ENCODE measurements at places on chromosomes 5 and 9.

- no peak for DNase-seq
Measured at GRCh38 chr9:8677741-8678140, 878.2 kb upstream of the DMAC1 start.

DNA sequence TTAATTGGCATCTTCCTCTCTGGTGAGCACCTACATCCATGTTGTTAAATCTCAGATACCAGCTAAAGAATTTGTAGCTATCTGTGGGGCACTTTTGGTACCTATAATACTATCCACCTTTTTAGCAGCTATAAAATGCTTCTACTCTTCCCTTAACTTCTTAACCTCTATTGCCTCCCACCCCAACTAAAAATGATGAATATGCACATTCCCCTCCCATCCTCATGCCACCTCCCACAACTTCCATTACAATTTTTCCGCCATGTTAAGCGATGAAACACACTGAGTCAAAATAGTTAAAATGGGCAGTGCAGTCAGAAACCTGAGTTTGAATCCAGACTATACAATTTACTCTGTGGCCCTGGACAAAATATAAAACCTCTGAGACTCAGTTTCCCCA is 10.1 kb downstream of the SSBP2 start:
- no peak for DNase-seq

GRCh38 chr9:84716217-84716616 is 46.7 kb downstream of the NTRK2 start:
- DNase-seq: no peak

- DNase-seq: no peak
Measured at GRCh38 chr9:115099901-115100300, 18.1 kb downstream of the TNC start.

- peak; percentile 45 for DNase-seq
Measured at GRCh38 chr5:153562189-153562588, 71.7 kb downstream of the GRIA1 start.

DNA sequence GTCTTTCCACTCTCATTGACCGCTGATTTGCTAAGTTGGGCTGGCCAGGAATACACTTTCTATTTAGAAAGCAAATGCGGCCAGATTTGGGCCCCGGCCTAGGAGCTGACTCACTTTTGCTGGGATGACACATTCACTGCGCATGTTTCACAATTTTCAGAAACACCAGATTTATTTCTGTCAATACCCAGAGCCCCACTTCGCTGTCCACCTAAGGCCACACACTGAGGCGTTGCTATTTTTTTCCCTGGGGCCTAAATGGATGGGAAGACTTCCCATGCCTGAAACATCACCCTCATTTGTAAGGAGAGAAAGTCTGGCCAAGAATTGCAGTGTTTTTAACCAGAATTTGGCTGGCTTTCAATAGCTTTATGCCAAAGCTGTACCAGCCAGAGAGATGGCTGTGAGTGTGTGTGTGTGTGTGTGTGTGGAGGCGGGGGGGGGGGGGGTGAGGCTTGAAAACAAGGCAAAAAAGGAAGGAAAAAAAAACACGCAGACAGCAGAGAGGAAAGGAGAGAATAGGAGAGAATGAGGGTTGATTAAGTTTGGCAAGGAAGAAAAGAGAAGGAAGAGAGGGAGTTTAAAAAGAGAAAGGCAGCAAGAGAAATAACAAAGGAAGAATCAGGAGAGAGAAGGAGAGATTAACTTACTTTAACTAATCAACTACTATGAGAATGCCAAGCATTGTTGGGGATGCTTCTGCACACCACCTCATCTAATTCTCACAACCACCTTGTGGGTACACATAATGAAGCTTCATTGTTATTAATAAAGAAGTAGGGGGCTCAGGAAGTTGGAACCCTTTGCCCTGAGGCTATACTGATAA is 261.4 kb upstream of the KLF4 start:
- peak; percentile 99 for DNase-seq

DNA sequence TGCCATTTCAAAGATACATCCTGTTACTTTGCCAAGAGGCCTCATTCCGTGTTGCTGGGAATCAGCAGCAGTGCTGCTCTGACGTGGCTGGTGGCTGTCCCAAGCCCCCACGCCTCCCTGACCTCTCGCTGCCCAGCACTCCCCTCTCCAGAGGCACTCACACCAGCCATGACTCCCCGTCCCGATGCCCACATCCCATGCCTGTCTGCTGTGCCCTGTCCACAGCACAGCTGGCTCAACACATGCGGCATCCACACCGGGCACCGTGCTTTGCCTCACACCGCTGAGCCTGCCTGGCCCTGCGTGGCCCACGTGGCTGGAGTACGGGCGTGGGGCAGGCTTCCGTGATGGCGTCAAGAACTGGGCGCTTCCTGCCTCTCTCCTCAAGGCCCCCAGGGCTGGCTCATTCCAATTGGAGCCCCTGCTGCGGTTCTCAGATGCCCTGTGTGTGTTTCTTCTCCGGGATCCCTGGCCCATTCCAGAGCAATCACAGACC is 7.8 kb upstream of the LCN1 start:
- no peak for DNase-seq

DNA sequence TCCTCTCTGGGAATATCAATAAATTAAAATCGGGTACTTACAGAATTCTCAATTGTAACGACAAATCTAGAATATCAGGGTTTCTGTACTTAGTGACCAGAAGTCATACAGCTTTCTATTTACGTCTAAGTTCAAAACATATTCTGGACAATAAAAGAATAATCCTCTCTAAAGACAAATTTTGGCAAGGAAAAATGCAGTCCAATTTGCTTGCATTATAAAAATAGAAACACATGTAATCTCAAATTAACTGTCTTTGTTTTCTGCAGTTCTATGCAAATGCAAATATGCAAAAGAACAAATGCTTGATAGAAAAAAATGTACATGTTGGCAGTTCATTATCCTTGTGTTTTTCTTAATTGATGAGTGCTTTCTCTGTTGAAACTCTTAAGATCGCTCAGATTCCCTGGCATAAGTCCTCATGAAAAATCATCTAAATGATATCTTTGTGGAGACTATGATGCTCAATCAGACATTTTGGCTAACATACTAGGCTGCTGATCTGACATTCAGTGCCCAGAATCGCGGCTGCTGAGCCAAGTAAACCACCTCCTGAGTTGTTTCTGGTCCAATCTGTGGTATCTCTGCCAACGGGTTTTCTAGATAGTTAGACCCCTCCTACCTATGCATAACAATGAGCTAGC is 990.1 kb upstream of the C9orf72 start:
- DNase-seq: no peak

DNA sequence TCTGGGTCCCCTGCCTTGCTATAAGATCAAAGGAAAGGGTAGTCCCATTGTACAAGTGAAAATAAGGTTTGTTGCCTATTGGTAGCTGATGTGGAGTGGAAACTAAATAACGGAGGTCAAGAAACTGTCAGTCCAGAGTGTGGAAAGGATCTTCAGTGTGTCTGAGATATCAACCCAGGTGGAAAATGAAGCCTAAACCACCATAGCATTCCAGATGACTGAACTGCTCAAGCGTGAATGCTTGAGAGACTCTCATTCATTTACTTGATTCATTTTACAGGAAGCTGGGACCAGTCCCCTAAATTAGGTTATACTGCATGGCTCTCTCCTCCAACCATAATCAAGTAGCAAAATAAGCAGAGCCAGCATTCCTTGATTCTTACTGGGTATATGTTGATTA is 116.0 kb upstream of the SLC28A3 start:
- DNase-seq: no peak

- DNase-seq: peak; percentile 90
Measured at GRCh38 chr9:121073038-121073437, 1.7 kb upstream of the CNTRL start.

- no peak for DNase-seq
Measured at GRCh38 chr5:43425983-43426382, 13.8 kb upstream of the CCL28 start.

- DNase-seq: no peak
Measured at GRCh38 chr9:104748359-104749031, 1.0 kb downstream of the NIPSNAP3A start.

DNA sequence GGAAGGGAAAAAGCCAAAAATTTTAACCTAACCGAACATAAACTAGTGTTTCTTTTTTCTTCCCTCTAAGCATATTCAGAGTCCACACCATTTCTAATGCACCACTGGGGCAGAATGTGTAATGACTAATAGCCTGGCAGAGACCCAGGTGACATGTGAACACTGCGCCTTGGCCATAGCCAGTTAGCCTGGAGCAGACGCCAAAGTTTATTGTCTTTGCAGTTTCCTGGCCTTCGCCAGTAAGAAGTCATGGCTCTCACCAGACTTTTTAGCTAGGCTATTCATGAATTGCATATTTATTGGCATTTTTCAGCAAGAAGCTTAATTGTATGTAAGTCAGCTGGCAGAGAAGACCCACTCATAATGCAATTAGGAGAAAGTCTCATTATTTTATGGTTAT is 182.8 kb upstream of the SLC27A6 start:
- peak; percentile 92 for DNase-seq

- DNase-seq: no peak
Measured at GRCh38 chr9:134445000-134445399, 118.7 kb downstream of the RXRA start.

DNA sequence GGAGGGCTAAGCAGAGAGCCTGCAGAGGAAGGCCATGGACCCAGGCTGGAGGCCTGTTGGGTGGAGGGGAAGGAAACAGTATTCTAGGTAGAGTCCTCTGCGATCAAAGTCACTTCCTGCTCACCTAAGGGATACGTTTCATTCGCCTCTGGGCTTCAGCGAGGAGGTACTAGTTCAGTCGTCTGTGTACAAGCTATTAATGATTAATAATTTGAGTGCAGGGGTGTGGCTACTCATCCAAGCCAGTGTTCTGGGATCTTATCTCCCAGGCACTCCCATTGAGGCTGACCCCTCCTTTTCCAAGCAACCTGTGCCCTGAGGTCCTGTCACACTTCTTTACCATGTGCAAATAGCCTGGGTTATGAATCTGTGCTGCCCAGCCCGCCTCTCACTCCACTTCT is 25.2 kb downstream of the RALGPS1 start:
- no peak for DNase-seq

- no peak for DNase-seq
Measured at GRCh38 chr5:9658706-9659105, 28.6 kb upstream of the TAS2R1 start.

- DNase-seq: no peak
Measured at GRCh38 chr5:12022444-12022843, 118.2 kb upstream of the CTNND2 start.

DNA sequence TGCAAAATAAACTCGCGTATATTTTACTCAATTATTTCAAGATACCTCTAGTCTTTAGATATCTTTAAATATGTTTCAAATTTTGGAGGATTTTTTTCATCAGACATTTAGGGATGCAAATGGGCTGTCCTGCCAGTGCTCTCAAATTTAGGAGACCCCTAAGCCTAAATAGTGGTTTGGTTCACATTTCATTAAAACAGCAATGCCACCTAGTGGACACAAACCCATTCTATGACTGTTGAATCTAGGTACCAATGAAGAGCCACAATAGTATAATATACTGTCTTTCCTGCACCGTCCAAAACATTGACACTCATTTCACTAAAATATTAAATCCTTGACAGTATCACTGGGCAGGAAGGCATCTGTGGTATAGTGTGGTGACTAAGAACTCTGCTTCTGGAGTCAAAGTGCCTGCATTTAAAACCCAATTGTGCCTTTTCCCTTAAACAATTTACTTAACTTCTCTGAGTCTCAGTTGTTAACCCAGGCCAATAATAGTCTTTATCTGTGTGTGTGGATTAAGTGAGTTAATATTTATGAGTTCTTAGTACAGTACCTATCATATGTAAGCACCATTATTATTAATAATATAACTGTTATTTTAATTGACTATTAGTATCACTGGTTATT is 148.0 kb downstream of the RORB start:
- no peak for DNase-seq

DNA sequence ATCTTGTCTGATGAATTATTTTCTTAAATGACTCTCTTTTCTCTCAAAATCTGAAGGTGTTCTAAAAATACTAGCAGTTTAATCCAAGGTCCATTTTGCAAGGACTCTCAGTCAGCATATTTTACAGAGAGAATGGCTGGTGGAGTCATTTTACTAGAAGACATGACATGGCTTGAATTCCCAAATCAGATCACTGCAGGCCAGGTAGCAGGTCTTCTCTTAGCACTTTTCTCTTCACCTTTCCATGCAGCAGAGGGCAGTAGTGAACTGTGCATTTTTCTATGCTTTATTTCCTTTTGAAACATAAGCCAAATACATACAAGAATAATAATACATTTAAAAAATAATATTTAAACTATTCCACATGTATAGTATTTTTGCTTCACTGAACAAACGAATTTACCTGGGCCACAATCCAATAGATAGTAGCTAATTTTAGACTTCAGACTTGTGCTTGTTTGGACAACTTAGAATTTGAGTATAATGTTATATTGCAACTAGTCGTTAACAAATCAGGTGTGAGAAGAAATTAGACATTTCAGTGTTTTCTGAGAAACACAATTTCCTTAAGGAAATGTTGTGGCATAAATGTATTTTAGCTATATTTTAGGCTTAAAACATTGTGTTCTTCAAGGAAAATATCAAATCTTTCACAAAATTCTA is 289.4 kb upstream of the DAB2 start:
- DNase-seq: peak; percentile 57

- DNase-seq: no peak
Measured at GRCh38 chr5:171785517-171785916, at the start of gene SMIM23. SMIM23 (plus strand) TSS chr5:171785817; CDS start chr5:171785872, 55 bp downstream.

- no peak for DNase-seq
Measured at GRCh38 chr5:133120156-133120750, 68.4 kb downstream of the HSPA4 start.

DNA sequence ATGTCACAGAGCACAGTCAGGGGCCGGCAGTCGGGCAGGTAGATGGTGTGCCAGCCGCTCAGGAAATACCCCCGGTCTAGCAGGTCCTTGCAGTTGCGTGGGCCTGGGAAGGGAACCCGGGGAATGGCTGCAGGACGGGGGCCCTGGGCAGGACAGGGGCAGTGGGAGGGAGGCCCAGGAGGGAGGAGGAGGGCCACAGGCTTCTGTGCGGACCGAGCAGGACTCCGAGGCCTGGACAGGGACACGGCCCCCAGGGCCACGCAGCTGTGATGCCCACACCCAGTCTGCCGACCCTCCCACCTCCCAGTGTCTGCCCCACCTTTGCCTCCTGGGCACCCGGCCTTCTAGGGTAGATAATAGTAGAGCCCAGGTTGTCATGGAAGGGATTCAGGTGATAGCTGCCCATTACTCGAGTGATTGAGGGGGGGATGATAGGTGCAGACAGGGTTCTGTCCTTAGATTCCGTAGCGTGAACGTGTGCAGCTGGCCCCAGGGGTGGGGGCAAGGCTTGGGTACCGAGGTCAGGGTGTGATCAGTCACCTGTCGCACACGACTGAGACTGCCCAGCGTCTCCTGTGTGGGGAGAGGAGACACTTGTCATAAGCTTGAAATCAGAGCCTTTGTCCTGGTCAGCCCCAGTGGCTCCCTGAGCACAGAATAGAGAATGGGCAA is 4.5 kb downstream of the FCN1 start:
- DNase-seq: no peak
